Pancreas (tissue), 10 donors: ENCODE measurements at places on chromosomes 3 and 15.

- no peak for DNase-seq
Measured at GRCh38 chr3:113867506-113867905, 28.9 kb downstream of the GRAMD1C start.

DNA sequence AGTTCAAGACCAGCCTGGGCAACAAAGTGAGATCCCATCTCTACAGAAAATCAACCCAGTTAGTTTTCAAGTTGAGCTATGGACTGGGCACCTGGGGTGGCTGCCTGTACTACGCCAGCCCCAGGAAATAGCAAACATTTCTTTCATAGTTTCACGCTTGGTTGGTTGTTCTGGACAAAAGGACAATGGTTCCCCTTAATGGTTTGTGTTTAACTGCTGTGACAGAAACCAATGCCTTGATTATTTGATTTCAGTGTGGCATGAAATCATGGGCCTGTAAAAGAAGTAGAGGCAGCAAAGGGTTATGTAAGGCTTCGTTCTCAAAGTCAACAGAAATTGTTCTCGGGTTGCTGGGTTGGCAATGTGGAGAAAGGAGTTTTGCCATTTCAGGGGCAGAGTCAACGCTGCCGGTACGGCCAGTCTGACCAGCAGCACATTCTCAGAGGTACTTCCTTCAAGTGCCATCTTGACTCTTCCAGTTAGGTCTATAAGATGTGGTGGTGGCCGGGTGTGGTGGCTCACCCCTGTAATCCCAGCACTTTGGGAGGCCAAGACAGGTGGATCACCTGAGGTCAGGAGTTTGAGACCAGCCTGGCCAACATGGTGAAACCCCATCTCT is 12.7 kb downstream of the LCMT2 start:
- no peak for DNase-seq

GRCh38 chr15:39946862-39947261 is 12.9 kb downstream of the EIF2AK4 start:
- no peak for DNase-seq

- DNase-seq: no peak
Measured at GRCh38 chr3:102577082-102577789, 142.4 kb downstream of the ZPLD1 start.

DNA sequence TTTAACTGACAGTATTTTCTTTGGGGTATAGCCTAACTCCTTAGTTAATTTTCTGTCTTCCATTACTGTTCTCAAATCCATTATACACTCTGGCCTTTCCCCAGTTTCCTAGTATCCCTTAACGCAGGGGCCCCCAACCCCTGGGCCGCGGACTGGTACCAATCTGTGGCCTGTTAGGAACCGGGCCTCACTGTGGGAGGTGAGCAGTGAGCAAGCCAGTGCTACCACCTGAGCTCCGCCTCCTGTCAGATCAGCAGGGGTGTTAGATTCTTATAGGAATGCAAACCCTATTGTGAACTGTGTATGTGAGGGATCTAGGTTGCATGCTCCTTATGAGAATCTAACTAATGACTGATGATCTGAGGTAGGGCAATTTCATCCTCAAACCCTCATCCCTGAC is 75.1 kb downstream of the DOCK3 start:
- no peak for DNase-seq

- DNase-seq: no peak
Measured at GRCh38 chr3:133965013-133965570, 64.6 kb downstream of the SLCO2A1 start.
